ENCODE measurements at places on chromosomes 7 and 10.

DNA sequence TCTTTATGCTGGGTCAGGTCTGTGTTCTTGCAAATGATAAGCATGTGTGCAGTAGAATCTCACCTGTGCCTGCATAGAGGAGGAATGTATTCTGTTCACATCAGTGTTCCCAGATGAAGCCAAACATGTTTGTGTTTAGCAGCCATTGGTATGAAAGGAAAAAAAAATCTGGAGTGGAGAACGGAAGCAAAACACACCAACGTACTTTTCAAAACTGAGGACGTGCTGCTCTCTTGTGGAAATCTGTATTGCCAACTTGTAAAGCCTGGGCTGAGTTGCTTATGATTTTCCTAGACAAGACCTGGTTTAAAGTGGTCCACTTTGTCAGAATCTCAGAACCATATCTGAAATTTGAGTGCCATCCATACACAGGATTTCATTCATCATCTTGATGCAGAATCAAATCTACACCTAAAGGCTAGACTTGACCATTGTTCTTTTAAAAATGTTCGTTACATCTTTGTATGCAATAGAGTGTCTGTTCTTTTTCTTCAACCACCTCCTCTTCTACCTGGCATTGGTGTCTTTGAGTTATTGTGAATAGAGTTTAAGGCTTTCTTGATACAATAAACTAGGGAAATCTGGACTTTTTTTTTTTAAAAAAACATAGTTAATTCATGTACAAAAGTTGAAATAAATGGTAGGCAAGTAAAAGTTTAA lies 367.7 kb downstream of the PHF14 start:
- no peak for DNase-seq

GRCh38 chr7:72924386-72924732 lies 536 bp upstream of the POM121 start:
- no peak for DNase-seq

- DNase-seq, result no peak
Measured at GRCh38 chr10:33706191-33706590, 371.7 kb upstream of the NRP1 start.

DNA sequence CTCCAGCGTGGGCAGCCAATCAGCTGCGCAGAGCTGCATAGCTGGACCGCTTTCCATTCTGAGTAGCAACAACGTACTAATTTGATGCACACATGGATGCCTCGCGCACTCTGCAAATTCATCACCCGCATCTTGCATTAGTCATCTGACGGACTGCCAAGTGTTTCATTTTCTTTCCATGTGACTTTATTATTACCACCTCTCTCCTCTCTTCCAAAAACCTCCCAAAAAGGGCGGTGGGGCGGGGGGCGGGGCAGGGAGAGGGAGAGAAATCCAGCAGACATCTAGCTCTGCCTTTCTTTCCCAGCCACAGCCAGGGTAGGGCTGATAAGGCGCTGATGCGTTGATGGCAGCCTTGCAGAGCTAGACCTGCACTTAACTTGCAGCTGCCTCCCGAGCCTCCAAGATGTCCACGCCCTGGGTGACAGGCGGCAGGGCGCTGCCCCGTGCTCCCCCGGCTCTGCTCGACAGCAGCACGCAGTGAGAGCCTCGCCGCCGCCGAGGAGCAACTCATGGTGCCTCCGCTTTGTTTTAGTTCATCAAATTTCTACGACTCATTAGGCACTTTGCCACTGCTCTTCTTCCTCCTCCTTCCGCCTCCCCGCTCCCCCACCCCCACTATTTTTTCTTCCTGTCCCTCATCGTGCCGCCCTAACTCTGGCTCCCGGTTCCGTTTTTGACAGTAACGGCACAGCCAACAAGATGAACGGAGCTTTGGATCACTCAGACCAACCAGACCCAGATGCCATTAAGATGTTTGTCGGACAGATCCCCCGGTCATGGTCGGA lies 147.3 kb downstream of the CELF2 start:
- peak; percentile 36 for DNase-seq

DNA sequence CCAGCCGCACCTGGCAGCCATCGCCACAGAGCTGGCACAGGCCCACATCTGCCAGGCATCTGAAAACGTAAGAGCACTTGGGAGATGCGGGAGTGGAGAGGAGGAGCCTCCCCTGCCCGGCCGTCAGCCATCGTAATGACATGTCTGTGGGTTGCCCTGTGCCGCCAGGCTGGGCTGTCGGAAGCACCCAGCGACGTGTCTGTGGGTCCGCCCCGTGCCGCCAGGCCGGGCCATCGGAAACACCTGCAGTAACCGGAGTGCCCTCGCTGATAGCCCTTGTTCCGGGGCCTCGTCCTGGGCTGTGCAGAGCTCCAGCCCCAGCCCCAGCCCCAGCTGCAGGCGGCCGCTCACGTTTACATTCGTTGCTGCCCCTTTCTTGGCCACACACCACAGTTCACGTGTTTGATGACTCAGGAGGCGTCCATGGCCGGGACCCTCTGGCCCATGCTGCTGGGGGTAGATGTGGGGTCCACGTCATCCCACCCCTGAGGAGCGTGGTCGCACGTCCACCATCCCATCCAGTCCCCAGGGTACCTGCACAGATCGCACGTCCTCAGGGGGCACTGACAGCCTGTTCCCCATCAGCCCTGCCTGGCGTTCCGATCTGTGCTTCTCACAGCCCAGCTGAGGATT lies 30.0 kb upstream of the PRKAR1B start:
- no peak for DNase-seq

DNA sequence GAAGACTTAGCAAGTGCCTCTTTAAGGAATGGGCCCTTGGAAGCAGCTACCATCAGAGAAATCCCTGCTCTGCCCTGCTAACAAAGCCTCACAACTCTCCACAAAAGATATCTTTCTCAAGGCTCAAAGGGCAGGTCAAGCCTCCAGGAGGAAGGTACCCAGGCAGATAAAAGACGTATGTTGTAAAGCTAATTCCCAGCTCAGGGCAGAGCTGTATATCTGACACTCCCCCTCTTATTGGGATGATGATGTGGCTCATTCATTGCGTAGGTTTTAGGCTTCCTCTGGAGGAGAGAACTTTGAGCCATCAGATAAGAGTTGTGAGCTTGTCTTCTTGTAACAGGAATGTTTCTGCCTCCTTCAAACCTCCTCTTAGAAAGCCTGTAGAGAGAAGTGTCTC lies 145.4 kb downstream of the CALN1 start:
- DNase-seq, result no peak

DNA sequence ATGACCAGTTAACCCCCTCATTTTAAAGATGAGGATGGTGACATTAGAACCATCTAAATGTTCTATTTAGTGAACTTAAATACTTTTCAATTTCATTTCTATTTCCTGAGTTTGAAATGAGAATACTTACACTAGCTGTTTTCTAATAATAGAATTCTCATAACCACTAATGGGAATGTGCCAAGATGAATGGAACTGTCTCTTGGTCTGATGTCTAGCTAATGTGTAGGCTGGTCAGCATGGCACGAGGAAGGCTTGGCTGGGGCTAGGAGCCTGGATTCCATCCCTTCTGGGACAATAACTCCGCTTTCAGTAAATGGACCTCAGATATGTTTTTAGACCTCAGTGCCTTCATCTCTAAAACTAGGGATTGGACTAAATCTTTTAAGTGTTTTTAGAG lies 185.8 kb upstream of the NRP1 start:
- no peak for DNase-seq

- peak; percentile 69 for DNase-seq
Measured at GRCh38 chr7:75642810-75643486, 95.8 kb downstream of the HIP1 start.

- no peak for DNase-seq
Measured at GRCh38 chr10:99850021-99850766, 67.8 kb downstream of the ABCC2 start.

GRCh38 chr7:87021285-87021684 lies 38.2 kb downstream of the ELAPOR2 start:
- DNase-seq, result no peak

GRCh38 chr10:21832821-21833130 lies 170.8 kb downstream of the DNAJC1 start:
- DNase-seq, result no peak

- no peak for DNase-seq
Measured at GRCh38 chr7:144546782-144547181, 143.3 kb upstream of the NOBOX start.

DNA sequence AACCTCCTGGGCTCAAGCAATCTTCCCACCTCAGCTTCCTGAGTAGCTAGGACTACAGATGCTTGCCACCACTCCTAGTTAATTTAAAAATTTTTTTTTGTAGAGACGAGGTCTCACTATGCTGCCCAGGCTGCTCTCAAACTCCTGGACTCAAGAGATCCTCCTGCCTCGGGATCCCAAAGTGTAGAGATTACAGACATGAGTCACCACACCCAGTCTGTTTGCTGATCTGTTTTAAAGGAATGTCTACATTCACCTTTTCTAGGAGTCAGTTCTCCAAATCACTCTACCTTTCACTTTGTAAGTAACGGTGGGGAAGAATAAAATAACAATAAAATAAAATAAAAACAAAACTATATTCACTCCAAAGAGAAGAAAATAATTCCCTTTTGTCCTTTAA lies 86.6 kb upstream of the AGBL3 start:
- no peak for DNase-seq

DNA sequence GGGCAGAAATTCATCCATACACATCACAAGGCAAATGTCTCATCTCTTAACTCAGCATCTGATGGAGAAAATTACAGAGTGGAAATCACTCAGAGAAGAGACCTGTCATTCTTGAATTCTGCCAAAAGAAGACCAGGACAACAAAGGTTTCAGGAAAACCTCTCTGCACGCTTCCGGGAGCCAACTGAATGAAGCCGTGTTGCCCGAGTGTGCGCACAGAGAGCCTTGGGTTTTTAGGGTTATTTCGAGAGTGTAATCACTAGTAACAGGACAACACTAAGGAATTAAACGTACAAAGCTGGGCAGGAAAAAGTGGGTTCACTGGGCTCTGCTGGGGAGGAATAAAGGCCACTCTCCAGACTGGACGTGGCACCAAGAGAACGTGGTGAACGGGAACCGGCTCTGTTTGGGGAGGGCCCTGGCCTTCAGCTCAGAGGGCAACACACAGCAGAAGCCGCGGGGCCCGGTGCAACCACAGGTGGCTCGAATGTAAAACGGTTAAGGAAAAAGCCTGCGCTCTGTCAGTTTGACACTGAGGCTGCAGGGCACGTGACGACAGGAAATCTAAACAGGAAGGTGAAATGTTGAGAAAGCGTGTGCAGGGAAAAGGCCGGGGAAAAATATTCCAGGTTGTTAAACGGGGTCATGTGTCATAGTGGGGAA lies 331.5 kb downstream of the DNAJB6 start:
- DNase-seq, result no peak

DNA sequence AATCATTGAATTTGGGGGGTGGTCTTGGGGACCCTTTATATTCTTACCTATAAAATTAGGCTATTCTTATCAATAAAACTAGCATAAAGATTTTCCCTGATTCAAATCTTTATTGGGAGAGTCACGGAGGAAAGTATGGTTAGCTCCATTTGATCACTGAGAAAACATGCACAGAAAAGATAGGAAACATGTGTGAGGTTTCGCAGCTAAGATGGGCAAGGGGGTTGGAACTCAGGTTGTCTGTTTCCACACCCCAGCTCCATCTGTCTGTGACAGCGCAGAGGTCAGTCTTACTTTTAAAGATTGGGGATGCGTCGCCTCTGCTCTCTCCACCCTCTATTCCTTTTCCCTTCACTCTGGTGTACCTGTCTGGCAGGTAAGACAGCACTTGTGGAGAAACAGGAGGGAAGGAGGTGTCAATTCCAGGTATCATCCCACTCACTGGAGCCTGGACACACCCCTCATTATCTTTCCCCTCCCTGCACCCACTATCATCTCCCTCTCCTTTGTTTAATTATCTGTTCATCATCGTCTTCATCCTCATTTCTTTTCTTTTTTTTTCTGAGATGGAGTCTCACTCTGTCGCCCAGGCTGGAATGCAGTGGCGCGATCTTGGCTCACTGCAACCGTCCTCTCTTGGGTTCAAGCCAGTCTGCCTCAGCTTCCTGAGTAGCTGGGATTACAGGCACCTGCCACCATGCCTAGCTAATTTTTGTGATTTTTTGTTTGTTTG lies 2.4 kb upstream of the DENND10 start:
- no peak for DNase-seq

DNA sequence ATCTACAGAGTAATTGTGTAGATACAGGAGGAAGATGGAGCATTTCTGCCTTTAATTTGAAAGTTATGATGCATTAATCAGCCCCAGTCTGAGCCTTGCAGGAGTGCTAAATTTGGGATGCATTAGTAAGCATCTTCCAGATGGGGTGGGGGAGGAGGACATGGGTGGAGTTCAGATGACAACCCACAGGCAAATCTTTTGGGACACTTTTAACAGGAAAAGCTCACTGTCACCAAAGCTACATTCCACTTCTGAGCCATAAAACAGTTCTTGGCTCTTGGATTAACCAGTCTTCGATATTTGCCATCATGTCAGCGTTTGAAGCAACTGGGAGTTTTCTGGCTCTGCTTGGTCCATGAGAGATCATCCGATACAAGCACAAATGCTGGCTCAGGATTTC lies 121.1 kb downstream of the CXCL12 start:
- no peak for DNase-seq

- no peak for DNase-seq
Measured at GRCh38 chr10:73810735-73811465, 498 bp downstream of the NDST2 start.

DNA sequence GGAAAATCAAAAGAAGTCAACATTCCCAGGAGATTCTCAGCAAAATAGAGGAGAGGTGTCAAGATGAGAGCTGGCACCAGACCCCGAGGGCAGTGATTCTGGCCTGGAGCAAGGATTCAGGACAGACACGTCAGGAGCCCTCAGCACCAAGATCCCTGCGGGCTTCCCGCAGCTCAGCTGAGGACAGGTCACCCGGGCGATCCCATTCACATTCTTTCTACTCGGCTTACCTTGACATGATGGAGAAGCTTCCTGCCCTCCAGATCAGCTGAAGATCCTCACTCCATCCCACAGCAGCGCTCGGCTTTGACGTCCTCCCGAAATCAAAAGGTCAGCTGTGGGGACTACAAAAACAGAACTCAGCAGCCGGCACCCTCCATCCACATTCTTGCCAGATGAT lies 139.1 kb downstream of the DLG5 start:
- no peak for DNase-seq

GRCh38 chr7:157664034-157664433 lies 327.2 kb downstream of the DNAJB6 start:
- no peak for DNase-seq

DNA sequence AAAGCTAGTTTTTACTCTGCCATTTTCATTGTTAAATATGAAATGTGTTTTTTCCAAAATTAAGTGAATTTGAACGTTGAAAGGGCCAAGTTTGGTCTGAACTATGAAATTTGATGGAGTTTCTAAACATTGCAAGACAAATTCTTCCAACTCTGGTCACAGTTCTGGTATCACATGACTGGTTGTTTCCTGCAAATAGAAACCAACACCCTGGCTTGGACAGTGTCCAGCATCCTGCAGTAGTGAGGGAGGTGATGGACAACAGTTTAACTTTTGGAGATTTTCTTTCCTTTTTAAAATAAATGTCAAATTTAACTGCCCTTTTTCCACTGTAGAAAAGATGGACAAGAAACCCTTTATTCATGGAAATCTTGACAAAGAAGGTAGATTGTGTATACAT lies 54.8 kb upstream of the AGBL3 start:
- no peak for DNase-seq

DNA sequence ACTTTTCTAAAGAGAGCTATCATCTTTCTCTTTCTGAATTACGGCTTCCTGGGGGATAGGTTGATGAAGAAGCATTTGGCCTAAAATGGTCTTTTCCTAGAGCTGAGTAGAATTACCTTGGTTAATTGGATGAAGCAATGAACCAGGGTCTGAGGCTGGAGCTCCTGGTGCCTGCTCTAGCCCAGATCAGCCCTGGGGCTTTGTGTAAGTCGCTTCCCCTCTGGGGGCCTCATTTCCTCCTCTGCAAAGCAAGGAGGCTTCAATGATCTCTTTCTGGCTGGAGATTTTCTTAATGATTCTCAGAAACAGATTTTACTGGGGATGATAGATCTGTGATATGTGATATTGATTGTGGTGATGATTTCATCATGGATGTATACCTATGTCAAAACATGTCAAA lies 3.5 kb upstream of the CPA2 start:
- no peak for DNase-seq

Measured in kidney capillary endothelial cell (primary cell).